Stimulated activated CD4-positive, alpha-beta T cell treated with anti-CD3 and anti-CD28 coated beads, Interleukin-4, amount 100 ng/mL, for 1 hour (primary cell): ENCODE measurements at places on chromosomes 2 and 18.

DNA sequence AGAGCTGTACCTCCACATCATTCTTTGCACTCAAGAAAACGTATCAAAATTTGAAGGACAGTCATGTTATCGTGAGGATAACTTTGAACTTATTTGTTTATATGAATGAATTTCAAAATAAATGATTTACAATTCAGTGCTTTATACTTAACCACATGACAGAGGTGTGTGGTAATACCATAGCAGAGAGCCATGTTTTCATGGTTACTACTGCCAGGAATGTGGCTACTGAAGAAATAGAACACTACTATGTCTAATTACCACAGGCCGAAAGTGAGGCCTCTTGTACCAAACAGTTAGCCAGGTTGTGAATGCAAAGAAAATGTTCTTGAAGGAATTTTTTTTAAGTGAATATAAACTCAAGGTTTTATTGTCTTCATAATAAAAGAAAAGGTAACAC, 49.2 kb downstream of the AAK1 start:
- no peak for DNase-seq

DNA sequence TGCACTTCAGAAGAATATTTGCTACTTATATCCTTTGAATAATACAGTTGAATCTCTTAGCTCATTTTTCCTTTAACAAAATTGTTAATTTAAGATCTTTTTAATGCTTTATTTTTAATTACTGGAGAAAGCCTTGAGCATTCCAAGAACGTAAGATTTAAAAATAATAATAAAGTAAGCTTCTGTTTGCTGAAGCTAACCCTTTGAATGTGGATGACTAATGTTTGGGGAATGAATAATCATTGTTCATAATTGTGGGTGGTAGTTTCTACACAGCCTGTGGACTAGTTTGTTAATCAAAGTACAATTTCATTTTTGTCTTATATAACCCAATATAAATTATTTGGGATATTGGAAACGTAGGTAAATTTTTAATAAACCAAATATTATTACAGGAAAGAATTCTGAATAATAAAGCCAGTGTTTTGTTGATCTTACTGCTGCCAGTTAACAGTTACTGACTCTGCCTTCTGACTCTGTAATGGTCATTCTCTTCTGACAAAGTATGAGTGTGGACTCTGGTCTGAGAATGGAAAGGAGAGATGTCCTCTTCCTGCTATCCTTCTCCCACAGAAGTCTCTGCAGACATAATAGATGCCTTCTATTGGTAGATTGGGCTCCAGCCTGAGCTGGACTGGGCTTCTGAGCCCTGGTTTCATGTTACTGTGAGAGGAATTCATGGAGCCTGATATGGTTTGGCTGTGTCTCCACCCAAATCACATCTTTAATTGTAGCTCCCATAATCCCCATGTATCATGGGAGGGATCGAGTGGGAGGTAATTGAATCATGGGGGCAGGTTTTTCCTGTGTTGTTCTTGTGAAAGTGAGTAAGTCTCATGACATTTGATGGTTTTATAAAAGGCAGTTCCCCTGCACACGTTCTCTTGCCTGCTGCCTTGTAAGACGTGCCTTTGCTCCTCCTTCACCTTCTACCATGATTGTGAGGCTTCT, 292.7 kb upstream of the SLC39A10 start:
- no peak for DNase-seq

- no peak for DNase-seq
These were observed 5.3 kb upstream of the NPPC start for GRCh38 chr2:231931481-231931915.

DNA sequence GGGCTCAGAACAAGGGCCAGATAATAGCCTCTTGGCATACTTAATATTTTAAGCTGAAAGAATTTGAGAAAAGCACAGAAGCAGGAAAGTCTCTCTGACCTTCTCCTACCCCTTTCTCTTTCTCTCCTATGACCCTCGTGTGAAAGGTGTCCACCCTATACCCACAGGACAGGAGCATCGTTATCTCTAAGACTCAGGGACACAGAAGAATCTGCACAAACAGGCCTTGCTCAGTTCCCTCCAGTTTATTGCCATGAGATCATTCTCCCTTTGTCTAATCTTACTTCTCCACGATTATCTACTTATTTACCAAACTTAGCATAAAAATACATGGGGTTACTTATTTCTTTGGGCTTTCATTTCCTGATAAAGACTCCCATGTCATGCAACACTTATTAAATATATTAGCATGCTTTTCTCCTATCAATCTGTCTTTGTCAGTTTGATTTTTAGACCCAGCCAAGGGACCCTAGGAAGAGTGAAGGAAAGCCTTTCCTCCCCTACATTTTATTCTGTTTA, 370.7 kb downstream of the DLGAP1 start:
- DNase-seq, result no peak

- no peak for DNase-seq
These were observed 61.4 kb downstream of the NDUFA10 start for GRCh38 chr2:239963646-239964205.

- DNase-seq, result no peak
These were observed 29.5 kb upstream of the BZW1 start for GRCh38 chr2:200782251-200782650.

DNA sequence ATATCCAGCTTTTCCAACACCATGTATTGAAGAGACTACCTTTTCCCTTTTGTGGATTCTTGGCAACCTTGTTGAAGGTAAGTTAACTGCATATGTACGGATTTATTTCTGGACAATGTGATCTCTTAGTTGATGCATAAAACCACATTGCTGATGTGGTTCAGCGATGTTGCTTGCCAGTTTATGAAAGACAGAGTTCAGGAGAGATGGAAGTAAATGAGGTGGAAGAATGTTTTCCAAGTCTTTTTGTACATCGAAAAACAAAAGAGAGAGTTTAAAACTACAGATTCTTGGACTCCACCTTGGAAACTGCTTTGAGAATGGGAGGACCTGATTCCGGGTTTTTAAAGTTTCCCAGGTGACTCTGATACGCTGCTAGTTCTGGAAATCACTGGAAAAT, 43.8 kb downstream of the MOB4 start:
- DNase-seq, result no peak

DNA sequence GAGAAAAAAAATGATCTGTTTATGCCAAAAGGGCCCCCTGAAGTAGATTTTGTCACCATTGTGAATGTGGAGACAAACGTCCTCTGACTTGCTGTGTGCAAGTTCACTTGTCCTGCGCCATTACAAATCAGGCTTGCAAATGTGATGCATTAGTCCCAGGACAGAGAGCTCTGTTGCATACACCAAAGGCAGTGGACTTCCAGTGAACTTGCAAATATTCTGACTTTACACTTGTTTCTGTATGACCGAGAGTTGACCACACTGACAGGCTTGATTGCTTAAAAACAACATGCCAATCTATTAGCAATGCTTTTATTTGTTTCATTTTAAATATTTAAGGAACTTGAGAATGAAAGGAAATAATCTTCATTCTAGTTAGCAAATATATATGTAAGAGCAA, 293.2 kb downstream of the PLCL1 start:
- no peak for DNase-seq

- DNase-seq, result no peak
These were observed 39.2 kb downstream of the FECH start for GRCh38 chr18:57547260-57547659.
